ENCODE measurements at places on chromosomes 1 and 21.

DNA sequence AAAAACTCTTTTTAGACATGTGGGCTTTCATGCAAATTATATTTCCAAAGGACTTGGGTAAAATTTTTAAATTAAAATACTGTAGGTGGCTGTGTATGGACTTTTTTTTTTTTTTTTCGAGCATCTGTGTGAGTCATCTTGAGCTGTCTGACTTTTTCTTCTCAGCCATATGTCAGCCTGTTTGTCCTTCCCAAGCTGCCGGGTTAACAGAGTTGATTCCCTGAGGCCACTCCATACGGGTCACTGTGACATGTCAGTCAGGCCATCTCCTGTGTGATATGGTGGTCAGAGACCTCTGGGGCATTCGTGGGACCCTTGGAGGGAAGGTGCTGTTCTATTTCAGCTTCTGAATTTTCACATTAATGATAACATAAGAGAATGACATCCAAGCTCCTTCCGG lies 148.3 kb downstream of the KCNJ6 start:
- DNase-seq = no peak

DNA sequence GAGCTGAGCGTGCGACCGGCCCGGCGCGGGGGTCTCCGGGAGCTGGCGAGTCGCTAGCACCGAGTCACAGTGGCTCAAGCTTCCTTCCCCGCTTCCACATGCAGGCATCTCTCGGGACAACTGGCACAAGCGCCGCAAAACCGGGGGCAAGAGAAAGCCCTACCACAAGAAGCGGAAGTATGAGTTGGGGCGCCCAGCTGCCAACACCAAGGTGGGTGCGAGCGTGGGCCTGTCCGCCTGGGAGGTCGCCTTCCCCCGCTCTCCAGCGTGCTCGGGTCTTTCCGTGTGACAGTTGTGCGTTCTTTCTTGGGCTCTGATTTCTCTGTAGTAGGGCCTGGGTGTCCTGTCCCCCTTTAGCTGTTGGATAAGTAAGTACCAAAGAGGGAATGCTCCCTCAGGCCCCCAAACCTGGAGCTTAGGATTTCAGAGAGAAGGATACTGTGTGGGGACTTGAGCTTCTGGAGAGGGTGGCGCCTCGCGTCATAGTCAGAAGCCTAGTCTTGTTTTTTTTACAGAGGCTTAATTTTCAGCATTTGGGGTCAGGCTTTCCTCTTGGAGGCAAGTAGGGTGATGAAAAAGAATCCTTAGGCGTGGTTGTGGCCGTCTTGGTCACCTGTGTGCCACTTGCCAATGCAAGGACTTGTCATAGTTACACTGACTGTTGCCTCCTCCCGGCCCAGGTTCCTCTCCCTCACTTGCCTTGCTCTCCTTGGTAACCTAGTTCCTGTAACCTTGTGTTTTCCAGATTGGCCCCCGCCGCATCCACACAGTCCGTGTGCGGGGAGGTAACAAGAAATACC lies 790 bp downstream of the RPS8 start:
- peak; percentile 25 for DNase-seq

DNA sequence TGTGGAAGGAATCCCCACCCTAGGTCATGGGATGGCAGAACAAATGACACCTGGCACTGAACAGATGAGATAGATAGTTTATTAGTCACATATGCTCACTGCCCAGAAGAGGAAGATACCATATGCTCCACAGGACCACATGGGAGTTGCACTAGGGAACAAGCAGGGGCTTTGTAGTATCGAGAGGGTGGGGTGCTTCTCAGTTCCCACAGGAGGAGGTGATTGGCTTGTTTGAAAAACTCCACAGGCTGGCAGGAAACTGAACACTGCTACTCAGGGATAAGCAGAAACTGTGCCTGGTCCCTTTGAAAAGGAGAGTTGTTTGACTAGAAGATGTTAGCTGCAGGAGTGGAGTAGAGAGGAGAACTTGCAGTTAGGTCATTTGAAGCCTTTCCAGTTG lies 31.9 kb upstream of the RXRG start:
- no peak for DNase-seq

DNA sequence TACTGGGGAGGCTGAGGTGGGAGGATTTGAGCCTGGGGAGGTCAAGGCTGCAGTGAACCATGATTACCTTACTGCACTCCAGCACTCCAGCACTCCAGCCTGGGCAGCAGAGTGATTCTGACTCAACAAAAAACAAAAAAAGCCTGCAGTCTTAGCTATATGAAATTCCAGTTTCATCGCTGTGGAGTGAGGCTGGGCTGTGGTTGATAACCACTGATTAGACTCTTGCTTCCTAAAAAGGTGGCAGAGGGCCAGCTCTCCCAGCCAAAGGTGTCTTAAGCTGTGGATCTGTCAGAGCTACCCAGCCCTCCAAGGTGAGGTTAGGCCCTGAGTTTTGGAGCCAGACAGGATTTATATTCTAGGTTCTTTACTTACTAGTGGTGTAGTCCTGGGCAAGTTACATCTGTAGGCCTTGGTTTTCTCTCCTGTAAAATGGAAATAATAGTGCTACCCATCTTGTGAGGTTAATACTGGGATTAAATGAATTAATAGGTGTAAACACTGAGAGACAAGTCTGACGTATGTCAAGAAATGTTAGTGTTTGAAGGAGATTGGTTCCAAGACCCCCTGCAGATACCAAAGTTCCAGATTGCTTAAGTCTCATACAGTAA lies 35.9 kb downstream of the TMCC2 start:
- no peak for DNase-seq

DNA sequence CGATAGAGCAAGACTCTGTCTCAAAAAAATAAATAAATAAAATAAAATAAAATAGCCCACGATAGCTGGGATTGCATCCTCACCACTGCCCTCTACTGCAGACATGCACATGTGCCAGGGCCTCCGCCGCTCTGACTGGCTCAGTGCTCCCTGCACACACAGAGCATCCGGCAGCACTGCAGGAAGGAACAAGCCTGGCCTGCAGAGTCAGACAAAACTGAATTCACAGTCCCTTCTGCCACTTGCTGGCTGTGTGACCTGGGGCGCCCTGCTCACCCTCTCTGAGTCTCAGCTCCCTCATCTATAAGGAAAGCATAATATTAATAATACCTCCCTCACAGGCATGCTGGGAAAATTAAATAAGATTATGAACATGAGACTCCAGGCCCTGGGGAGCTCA lies 35.4 kb downstream of the CSMD2 start:
- no peak for DNase-seq

DNA sequence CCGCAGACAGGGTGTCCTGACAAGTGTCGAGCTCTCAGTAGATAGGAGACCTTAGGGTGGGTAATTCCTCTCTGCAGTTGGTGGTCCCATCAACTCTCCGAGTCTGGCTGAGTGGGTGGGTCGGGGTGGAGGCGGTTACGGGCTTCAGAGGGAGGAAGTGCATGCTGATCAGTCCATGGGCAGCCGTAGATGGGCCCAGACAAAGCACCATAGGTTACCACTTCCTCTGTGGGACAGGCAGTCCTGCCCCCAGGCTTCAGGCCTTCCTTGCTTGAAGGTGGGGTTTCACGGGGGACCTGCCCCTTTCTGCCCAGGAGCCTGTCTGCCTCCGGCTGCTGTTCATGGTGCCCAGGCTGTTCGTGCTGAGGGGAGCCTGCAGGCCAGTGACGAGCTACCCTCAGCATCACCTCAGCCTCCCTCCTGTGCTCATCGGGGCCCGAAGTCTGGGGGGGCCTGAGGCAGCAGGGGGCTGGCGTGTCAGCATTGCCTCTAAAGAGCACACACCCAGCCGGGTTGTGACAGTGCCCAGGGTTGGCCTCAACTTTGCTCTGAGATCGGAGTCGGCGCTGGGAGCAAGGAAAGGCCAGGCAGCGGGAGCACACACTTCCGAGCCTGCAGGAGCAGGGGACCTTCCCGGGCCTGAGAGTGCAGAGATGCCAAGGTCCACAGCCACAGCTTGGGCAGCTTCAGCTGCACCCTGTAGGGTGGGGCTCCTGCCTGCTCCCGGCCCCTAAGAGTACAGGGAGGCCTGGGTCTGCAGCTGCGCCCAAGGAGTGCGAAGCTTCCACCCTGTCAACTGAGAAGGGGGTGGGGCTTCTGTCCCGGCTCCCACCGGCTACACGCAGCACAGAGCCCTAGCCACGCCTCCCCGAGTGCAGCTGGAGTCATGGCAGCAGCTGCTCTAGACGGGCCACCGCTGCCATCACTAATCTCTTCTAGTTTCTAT lies 225.4 kb upstream of the NRIP1 start:
- no peak for DNase-seq

DNA sequence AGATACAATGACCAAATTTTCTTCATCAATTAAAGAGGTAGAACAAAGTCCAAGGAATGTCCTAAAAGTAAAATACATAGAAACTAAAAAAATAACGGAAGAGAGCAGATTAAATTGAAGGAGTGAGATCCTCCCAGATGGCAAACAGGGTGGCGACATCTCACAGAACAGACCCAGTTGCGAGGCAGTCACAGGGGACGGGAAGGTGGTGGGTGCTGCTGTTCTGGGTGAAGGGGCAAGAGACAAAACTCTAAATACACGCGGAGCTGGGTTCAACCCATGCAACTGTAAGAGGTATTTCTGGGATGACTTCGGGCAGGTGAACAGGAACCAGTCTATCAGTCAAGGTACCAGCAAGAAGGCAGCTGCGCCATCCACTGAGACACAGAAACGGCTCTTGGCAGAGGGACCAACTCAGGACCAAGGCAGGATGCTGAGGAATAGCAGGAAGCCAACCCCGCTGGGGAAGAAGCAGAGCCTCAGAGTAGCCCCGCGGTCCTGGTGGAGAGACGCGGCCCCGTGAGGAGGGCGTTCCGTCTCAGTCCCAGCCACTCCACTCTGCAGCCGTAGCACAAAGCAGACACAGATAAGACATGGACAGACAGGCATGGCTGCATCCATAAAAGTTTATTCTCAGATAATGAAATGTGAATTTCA lies 32.2 kb downstream of the WDR4 start:
- no peak for DNase-seq
